Activated CD8-positive, alpha-beta memory T cell treated with anti-CD3 and anti-CD28 coated beads, Interleukin-2, amount 50 U/mL, for 4 hours (primary cell): ENCODE measurements at places on chromosomes 4 and X.

- no peak for DNase-seq
Measured at GRCh38 chrX:135541351-135541750, 20.9 kb downstream of the INTS6L start.

DNA sequence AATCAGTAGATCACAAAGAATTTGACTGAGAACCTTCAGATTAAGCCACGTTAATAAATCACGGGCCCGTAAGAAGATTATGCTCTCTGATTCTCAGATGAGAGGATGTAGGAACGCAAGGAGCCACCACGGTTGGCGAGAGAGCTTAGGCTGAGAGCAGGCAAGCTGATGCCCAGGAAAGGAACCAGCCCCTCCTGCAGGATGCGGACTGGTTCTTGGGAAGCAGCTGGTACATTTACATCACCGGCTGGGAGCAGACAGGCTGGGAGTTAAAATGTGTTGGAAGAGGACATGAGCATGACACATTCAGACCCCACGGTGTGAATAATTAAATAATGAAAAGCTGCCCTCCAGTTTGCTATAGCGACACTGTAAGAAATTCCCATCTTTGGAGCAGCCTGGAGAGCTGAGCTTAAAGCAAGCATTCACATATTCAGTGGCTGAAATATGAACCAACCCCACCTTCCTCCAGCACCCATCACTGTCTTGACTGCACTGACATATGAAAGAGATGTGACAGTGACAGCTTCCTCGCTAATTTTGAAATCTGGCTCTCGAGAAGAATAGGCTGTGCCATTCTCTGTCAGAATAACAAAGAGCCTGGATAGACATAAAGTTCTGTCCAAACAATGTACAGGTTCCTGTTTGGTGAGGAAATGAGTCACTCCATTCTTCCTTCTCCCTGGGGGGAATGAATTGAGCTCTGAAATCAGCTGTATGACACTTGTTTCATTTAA is 33.1 kb downstream of the LNX1 start:
- DNase-seq: no peak

DNA sequence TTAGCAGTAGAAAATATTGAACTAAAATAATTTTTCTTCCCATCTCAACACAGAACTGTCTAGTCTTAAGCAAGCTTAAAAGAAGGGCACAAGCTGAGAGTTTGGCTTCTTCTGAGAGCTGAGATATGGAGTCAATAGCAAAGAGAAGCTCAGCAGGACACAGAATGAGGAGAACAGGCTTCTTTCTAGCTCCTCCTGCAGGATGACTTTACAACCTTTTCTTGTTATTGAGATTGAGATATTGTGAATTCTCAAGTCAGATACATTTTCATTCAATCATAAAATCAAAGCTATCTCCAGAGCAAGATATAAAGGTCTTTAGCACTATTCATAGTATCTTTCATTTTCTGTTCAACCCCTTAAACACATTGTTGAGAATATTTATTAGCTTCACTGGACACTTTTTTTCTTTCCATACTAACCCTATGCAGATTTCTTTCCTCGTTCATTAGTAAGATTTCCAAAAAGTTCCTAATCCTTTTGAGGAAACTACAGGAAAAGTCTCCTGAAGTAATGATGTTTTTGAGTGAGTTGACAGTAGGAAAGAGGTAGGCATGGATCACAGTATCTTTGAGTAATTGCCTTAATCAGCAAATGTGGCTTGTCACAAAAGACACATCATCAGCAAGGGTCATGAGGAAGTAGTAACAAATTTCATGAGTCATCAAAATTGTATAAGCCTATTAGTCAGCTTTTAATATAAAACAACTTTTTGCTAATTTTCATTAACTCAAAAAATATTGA is 17.8 kb upstream of the CXCL3 start:
- no peak for DNase-seq

- DNase-seq: peak; percentile 25
Measured at GRCh38 chrX:63754136-63754859, 30.7 kb downstream of the ARHGEF9 start.

GRCh38 chrX:132257116-132257515 is 37.9 kb upstream of the RAP2C start:
- DNase-seq: no peak

- DNase-seq: no peak
Measured at GRCh38 chrX:13386636-13387035, 66.8 kb upstream of the ATXN3L start.

GRCh38 chr4:23734000-23734399 is 155.8 kb downstream of the PPARGC1A start:
- DNase-seq: no peak
